Kidney capillary endothelial cell (primary cell): ENCODE measurements at places on chromosomes 16 and 17.
A peak's percentile ranks its signal among the peaks of the same experiment; 100 is the strongest.

DNA sequence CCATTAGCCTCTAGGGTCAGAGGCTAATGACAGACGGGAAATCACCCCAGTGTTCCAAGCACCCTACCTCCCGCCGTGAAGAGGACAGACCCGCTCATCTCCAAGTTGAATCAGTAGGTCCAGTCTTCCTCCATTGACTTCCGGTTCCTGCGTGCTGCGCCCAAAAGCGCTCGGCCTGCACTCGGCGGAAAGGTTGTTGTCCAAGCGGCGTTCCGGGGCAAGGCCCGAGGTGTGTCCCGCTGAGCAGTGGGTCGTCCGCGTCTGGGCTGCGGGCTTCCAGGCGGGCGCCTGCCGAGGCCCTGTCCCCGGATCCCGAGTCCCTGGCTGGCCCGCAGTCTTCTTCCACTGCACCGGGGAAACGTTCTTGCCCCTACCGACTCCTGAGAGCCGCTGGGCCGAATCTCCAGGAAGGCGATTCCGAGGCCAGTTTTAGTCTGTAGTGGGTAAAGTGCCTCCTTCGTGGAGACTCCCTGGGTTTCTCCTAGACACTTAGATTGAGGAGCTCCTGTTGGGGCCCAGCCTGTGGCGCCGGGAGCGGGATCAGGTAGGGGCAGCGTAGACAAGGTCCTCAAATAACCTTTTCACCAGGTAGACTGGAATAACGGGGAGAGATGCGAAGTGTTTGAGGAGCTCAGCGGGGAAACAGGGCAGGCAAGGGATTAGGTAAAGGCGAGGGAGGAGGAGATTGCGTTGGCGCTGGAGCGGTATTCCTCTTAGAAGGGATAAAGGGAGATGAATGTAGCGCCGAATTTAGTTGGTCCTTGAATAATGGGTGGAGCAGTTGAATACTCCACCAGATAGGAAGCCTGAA lies at the start of gene TEFM:
TSS of gene TEFM (minus strand) at position 138 of the 811 bp plus-strand sequence. CDS start at position 98, 40 bp downstream.
- DNase-seq, result peak; percentile 85

DNA sequence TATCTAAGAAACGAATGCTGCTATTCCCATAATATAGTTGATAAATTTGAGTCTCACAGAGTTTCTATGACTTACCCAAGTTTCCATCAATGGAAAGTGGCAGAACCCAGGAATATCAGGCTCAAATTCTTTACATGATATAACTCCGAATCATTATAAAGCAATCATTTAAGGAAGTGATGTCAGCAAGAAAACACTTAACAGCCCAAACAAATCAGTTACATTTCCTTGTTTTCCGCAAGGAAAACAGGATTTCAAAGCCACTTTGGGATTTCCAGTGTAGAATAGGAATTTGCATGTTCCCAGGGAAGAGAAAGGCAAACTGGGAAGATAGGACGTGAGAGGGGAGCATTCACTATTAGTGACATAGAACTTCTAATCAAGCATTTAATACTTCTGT lies 311.4 kb upstream of the GOT2 start:
- DNase-seq, result peak; percentile 28

- no peak for DNase-seq
Observed at GRCh38 chr17:49723423-49723822, 15.7 kb upstream of the SLC35B1 start.

- no peak for DNase-seq
Observed at GRCh38 chr17:81246679-81247338, 7.7 kb downstream of the NDUFAF8 start.

GRCh38 chr17:74429604-74430384 lies 2.1 kb upstream of the GPRC5C start:
- no peak for DNase-seq

- DNase-seq, result no peak
Observed at GRCh38 chr16:28882551-28883160, 4.4 kb downstream of the ATP2A1 start.

DNA sequence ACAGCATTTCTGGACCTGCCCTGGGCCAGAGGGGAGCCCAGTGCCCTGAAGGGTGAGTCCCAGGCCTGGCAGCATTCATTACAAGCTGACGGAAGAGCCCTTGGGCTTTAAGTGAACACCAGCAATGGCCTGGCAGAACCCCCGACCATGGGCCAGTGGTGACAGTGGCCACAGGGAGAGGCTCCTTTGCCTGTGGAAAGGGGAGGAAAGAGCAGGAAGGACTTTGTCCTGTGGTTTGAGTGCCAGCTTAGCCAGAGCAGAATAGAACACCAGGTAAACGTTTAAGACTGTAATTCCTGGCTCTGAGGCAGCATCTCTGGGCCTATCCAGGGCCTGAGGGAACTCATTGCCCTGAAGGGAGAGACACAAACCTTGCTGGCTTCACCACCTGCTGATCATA lies 34.3 kb upstream of the ATP2C2 start:
- DNase-seq, result no peak

GRCh38 chr16:52925143-52925542 lies 127.6 kb downstream of the CHD9NB start:
- DNase-seq, result no peak

DNA sequence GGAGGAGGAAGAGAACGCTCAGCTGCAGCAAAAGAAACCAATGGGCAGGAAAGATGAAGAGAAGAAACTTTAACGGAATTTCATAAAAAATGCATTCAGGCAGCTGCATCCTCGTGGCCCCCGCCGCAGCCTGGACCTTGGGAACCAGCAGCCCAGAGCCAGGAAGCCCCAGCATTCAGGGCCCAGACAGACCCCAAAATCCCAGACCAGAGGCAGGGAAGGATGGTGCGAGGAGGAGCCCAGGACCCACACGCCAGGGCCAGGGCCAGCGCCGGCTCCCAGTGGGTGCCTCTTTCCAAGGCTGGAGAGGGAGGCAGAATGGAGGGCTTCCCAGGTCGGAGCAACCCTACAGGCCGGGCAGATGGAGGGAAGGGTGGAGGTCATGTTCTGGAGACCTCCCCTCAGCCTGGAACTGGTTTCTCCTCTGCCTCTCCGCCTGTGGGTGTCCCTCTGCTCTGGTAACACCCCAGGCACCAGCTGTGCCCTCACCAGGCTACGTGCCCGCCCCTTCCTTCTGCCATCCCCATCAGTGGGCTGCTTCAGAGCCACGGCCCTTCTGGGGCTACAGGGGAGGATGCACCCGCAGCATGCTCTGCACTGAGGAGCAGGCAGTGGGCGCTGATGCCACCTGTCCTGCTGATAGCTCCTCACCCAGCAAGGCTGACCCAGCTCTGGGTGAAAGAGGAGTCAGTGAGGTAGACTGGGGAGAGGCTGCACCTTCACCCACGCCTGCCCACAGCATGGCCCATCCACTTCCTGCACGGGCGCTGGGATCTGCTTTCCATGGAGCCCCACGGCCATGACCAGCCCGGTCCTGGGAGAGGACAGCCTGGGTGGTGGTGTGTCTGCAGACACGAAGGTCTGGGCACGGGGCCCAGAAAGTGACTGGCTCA lies 1.2 kb upstream of the MIF4GD start:
- DNase-seq, result no peak
